ENCODE measurements at places on chromosomes 13 and 19.
A peak's percentile ranks its signal among the peaks of the same experiment; 100 is the strongest.

- DNase-seq, result no peak
Measured at GRCh38 chr13:71474936-71475335, 392.1 kb downstream of the DACH1 start.

GRCh38 chr13:106917024-106917571 lies 349.2 kb upstream of the ARGLU1 start:
- DNase-seq, result no peak

DNA sequence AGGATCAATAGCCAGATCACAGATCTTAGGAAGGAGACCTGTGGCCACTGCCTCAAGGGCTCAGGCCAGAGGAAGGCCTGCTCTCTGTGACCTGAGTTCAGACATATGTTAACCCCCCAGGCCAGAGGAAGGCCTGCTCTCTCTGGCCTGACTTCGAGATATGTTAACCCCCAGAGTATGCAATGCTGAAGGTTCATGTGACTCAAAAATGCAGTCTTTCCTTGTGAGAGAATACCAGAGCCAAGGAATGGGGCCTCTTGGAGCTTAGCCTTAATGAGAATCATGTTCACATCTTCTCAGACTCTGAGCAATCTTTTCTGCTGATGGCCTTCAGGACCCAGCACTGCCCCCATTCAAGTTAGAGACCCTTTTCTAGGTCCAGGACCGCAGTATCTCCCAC lies 36.7 kb downstream of the MBNL2 start:
- peak; percentile 51 for DNase-seq

GRCh38 chr13:50684366-50684765 lies 159.1 kb downstream of the DLEU7 start:
- DNase-seq, result no peak

- DNase-seq, result no peak
Measured at GRCh38 chr13:103812971-103813370, 746.8 kb upstream of the SLC10A2 start.

DNA sequence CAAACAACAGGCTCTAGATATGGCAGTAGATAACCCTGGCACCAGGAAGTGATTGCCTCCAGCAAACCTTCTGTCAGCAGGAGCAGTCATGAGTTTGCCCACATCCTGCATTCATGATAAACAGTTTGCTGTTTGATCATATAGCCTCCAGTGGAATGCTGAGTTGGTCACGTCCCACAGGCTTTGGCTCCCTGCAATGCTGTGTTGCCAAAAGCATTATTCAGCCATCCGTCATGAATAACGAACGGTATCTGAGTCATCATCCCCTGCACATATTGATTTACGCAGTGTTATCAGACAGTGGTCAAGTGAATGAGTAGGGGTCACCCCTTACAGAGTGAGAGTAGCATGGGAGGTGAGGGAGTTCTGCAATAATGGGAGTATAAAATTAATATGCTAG lies 21.9 kb upstream of the ZNF432 start:
- no peak for DNase-seq

DNA sequence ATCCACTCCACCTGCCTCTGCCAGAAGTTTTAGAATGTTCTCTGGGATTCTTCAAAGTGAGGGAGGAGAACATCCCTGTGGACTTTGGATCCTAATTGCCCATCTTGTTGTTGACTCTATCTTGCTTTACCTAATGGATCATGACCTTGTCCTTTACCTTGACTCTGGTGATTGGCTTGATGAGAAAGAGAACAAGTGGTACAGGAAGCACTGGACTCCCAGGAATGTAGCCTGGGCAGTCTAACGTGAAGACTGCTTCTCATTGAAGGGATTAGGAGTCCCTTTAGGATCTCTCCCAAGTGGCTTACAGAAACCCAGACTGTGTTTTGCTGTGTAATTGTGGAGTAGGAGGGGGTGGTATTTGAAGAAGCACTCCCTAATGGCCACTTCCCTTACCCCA lies 63.9 kb downstream of the SLC10A2 start:
- DNase-seq, result no peak

- peak; percentile 98 for DNase-seq
Measured at GRCh38 chr13:87123987-87124784, 547.0 kb upstream of the SLITRK5 start.

GRCh38 chr19:29724102-29724641 lies 9.1 kb upstream of the C19orf12 start:
- no peak for DNase-seq

GRCh38 chr19:47523473-47523872 lies 8.6 kb upstream of the NAPA start:
- no peak for DNase-seq

DNA sequence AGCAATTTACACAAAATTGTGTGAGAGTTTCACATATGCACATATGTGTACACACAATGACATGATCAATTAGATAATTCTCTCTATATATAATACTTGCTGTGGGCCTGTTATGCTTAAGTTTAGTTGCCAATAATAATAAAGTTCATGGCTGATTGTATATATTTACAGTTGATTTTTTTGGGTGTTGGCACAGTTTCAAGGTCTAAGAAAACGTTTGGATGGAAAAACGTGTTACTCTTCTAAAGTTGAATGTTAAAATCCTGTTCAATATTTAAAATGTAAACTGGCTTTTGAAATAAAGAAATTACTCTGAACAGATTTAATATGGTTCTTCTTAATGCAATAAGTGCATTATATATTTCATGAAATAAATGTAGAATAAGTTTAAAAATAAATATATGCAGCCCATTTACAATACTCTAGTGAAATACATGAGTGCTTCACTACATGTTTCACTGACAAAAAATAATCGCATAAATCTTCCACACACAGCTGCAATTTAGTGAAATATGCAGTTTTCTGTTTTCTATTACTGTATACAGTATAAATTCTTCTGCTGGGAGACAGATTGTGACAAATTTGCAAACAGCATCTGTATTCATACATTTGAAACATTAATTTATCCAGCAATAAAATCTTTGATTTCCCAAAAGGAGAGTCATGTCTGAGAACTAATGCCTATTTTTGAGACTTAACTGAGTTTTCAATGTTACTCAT lies 586.9 kb upstream of the KLHL1 start:
- no peak for DNase-seq

DNA sequence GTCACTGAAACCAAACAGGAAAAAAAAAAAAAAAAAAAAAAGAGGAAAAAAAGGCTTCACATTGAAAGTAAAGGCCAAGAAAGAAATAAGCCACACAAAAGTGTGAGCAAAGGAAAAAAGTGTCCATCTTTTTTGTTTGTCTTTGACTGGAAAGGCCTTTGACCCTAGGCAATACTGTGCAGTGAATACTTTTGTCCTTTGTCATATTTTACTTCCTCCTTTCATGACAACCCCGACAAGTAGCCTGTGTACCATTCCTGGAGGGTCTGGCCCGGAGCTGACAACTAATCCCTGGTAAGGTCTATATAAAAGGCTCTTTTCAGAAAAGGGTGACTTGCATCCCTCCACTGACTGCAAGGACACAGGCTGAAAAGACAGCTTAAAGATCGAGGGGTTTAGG lies 12.9 kb upstream of the MICU2 start:
- DNase-seq, result no peak

- DNase-seq, result peak; percentile 15
Measured at GRCh38 chr13:72849571-72849970, 67.6 kb downstream of the PIBF1 start.

- DNase-seq, result peak; percentile 16
Measured at GRCh38 chr13:29509999-29510589, 85.4 kb downstream of the SLC7A1 start.

DNA sequence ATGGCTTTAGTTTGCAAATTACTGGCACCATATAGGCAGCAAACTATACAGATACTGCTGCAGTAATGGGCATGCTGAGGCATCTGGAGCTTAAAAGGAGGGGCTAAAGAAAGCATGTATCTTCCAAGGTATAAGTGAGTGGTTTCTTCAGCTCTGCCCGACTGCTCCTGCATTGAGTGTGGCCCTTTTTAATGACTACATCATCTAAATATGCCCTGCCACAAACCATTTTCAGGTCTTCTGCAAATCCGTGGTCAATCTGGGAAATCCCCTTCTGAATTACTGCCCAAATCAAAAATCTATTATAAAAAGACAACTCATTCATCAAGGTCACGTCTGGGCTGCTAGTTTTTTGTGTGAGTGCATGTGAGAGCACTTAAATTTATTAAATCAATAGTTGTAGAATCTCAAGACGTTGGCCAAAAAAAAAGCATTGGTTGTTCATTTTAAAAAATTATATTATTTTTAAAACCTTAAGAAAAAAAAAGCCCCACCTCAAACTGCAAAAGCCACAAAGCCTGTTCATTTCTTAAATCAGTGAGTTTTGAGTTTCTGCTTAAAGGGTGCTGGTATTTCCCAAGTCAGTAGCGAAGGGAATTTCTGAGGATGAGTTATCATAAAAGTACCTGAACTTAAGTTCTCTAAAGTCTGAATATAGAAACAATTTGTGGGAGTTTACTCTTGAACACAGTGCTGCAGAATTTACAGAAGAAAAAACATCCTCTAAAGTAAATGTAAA lies 16.3 kb downstream of the LCP1 start:
- no peak for DNase-seq

- no peak for DNase-seq
Measured at GRCh38 chr19:55114566-55115145, 2.8 kb downstream of the PPP1R12C start.

DNA sequence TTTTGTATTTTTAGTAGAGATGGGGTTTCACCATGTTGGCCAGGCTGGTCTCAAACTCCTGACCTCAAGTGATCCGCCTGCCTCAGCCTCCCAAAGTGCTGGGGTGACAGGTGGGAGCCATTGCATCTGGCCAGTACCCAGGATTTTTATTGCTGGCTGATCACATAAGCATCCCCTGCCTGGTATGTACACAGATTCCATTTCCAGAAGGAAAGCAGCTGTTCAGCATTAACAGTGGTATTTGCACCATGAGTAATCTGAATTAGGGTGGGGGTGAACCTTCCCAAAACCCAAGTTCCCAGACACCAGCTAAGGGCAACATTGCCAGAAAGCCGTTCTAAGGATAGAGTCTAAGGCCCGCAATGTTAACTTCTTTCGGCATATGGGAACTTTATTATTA lies 7.3 kb downstream of the ZNF555 start:
- no peak for DNase-seq

- no peak for DNase-seq
Measured at GRCh38 chr19:41111296-41111695, 2.9 kb upstream of the CYP2F1 start.

GRCh38 chr13:46683676-46684260 lies 113.2 kb downstream of the ESD start:
- no peak for DNase-seq

- DNase-seq, result peak; percentile 55
Measured at GRCh38 chr19:45475537-45476291, 7.9 kb downstream of the FOSB start.

GRCh38 chr13:105952973-105953290 lies 582.5 kb downstream of the EFNB2 start:
- no peak for DNase-seq

GRCh38 chr19:16428372-16429036 lies 43.3 kb downstream of the EPS15L1 start:
- DNase-seq, result no peak

DNA sequence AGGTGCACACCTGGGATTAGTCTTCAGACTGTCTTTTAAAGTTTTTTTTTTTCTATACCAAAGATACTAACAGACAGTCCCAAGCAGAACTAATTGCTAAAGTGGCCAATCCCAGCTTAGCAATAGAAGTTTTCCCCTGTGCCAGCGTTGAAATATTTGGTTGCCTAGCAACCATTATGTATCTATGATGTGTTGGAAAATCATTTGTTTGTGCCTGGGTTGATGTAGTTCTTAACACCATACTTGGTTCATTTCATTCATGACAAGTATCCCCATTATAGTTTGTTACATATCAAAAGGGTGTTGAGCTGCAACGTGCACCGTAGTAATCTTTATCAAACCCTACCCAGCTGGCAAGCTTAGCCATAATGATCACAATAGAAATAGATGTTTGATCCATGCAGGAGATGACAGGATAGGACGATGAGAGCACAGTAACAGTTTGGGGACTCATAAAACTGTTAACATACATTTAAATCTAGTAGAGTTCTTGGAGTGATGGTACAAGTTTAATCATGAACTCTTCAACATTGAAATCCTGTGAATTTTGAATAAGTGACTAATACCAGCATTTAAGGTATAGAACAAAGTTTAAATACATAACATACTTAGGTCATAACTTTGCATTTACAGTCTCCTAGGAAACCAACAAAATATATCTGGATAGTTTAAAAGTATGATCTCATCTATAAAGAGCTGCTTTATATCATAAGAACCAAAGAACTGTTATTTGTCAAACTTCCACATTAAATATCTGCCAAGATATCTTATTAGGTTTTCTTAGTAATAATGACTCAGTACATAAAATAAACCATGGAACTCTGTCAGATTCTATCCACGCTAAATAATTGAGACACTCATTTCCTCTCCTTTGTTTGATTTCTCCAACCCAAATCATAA lies 73.4 kb downstream of the MBNL2 start:
- DNase-seq, result peak; percentile 64

GRCh38 chr13:69737129-69737935 lies 370.3 kb upstream of the ATXN8OS start:
- DNase-seq, result no peak

GRCh38 chr19:3455960-3456601 lies 24.2 kb downstream of the SMIM24 start:
- DNase-seq, result no peak

- no peak for DNase-seq
Measured at GRCh38 chr19:37872383-37872782, 34.0 kb downstream of the WDR87 start.

GRCh38 chr13:76894401-76895110 lies 8.4 kb upstream of the KCTD12 start:
- no peak for DNase-seq

GRCh38 chr19:18107235-18107634 lies 9.7 kb downstream of the MAST3 start:
- no peak for DNase-seq

DNA sequence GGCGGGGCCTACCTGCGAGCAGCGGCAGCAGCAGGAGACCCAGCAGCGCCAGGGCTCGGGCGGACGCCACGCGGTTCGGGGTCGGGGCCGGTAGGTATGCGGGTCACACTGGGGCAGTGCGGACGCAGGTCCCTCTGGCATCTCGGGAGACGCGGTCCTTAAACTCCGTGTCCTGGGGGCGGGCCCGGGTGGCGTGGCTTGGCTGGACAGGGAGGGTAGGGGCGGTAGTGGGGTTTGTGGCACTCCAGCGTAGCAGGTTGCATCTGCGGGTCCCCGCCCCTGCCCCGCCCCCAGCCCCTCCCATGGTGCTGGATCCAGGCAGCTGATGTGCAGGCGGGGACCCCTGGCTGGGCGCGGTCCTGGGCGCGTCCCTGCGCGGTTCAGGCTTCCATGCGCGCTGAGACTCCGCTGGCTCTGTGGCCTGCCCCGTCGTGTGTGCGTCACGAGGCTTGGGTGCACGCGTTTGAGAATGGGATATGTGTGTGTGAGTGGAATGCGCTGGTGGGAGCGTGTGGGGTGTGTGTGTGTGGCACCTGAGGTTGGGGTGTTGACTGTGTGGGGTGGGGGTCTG lies 96.1 kb downstream of the WTIP start:
- DNase-seq, result no peak

- peak; percentile 72 for DNase-seq
Measured at GRCh38 chr13:66635526-66635925, 594.6 kb downstream of the PCDH9 start.

DNA sequence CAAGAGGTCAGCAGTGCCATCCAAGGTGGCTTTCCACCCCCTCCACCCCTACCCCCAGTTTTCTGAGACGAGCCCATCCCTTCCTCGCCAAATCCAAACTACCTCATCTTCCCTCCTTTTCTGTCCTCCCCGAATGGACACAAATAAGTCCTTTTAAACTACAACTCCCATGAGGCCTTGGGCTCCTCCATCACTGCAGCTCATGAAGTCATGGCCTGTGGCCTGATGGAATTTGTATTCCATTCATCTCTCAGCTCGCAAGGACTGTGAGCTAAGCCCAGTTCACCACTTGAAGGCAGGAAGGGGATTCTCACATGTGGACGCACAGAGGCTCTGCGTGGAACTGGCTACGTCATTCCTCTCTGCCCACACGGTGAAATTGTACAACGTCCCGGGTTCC lies 12.5 kb downstream of the PTPRH start:
- DNase-seq, result no peak

Measured in fibroblast of gingiva (primary cell).